ENCODE measurements at places on chromosomes 2 and 18.

DNA sequence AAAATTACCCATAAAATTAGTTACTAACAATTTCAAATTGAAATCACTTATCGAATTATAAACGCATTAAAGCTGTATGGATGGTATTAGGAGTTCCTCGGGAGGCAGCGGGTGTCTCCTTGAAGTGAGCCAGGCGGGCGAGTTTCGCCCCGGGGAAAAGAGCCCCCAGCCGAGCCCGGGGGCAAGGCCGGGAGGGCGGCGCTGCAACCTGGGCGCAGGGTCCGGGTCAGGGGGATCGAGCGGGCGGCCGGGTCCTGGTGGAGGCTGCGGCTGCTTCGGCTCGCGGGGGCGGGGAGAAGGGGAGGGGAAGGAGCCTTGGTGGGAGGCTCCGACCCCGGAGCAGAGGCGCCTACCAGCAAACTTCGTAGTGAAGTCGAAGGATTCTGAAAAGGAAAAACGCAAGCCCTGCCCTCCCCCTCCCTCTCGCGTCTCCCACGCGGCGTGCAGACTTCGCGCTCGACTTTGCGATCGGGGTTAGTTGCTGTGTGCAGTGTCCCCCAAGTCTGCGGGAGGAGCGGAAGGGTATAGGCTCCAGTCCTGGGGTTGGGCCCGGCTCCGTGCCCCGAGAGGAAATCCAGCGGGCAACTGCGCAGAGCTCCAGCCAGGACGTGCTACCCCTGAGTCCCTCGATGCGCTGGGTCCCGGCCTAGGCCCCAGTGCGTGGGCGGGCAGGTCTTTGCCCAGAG, 140.8 kb downstream of the MEIS1 start:
- DNase-seq, result no peak

DNA sequence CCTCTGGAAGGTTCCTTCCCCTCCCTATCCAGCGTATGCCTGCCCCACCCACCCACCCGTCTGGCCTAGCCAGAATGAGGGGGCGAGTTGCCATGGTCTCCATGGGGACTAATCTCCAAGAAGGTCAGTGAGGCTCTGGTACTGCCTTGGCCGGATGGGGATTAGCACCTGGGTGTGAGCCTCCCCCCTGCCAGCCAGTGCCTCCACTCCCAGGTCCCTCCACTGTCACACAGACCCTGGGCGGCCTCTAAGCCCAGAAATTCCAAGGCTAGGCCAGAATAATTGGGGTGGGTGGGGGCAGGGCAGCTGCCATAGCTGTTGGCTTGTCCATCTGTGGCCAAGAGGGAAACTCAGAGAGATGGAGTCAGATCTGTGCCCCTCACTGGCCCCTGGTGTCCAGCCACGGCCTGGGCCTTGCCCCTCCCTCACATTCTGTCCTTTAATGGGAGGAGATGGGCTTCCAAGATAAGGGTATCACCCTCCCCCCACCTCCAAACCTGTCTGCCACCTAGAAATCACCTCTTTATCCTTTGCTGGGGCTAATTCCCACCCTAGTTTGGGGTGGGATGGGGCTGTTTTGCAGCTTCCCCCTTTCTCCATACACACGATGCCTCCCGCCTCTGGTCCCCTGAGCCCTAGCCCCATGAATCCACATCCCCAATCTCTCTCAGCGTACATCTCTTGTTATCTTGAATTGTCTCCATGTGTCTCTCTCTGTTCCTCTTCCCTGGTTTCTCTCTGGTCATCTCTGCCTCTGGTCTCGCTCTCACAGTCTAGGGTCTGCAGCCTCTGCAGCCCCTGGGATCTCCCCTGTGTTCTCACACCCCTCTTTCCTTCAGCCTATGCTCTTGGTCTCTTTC, 6.0 kb upstream of the CRYBA2 start:
- no peak for DNase-seq

GRCh38 chr2:235641956-235642355, 148.1 kb downstream of the AGAP1 start:
- no peak for DNase-seq

GRCh38 chr18:63298400-63299365, 20.9 kb downstream of the BCL2 start:
- DNase-seq, result no peak

DNA sequence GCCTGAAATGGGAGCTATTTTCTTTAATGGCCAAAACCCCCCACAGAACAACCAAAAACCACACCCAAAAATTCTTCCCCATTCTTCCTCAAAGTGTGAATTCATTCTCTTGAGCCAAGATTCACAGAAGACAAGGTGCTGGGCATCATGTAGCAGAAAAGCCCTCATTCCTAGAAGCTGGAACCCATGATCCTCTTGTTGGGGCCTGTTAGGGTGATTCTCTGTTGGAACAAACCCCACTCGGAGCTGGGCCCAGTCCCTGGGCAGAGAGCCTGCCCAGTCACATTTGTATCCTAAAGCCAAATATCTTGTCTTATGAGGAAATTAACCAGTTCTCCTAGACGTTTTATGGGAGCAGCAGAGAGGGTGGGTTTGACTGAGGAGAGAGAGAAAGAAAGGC, 22.8 kb upstream of the VPS4B start:
- no peak for DNase-seq

- no peak for DNase-seq
Observed at GRCh38 chr2:207140265-207140664, 25.5 kb downstream of the KLF7 start.

DNA sequence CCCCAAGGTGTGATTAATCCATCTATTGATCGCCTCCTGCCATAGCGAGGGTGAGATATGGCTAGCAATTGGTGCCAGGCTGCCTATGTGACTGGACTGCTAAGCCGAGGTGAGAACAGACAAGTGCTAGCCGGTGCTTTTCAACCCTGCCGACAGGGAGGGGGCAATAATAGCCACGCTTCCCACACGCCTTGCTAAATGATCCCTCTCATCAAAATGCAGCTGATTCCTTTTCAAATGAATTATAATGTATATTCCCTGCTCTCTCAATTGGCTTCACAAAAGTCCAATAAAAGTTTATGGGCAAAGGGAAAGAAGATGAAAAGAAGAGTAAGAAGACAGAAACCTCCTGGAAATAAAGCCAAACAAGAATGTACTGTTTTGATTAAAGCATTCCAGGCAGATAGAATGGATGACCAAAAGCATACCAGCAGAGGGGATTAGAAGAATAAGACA, 235.6 kb downstream of the ICOS start:
- DNase-seq, result no peak

GRCh38 chr2:189763908-189764661, 1.5 kb upstream of the OSGEPL1 start:
- DNase-seq, result no peak

DNA sequence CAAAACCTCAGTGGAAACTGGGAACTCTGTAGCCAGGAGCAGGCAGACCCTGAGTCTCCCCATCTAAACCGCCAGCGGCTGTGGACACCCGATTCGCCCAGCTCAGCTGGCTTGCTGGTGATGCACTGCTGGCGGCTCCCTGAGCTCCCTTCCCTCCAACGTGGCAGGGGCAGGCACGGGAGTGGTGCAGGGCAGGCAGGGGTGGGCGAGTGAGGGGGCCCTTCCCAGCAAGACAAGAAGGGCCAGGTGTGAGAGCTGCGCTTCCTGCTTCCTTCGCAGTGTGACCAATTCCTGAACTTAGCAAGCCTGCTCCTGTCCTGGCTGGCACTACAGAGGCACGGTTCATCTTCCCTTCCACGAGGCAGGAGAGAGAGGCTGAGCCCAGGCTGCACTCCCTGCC, 12.3 kb upstream of the SEMA4C start:
- no peak for DNase-seq

- no peak for DNase-seq
Observed at GRCh38 chr2:100741880-100742276, 78.1 kb upstream of the NPAS2 start.

DNA sequence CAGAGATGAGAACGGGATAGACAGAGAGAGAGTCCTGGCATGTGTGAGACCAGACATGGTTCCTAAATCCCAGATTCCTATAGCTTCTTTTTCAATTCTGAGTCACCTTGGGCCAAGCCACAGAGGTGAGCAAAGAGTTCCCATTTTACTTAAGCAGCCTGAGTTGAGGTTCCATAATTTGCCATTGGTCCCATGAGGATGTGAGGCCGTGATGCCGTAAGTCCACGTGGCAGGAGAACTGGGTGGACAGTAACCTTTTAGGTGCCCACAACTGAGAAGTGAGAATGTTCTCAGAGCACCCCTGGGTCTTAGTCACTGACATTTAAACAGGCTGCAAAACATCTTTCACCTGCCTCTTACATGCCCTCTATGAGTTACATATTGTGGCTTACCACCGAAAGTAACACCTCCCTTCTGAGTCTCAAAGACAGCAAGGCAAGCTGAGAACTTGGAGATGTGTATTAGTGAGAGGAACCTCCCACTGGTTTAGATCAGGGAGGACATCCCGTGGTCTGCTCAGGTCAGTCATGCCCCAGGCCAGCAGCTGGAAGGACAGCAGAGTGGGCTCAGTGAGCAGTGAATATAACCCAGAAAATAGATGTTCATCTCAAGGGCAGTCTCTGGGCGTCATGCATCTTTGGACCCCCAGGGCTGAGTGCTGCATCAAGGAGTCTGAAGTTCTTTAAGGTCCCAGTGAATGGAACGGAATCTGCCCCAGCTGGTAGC, 127.9 kb upstream of the LGALSL start:
- peak; percentile 6 for DNase-seq

DNA sequence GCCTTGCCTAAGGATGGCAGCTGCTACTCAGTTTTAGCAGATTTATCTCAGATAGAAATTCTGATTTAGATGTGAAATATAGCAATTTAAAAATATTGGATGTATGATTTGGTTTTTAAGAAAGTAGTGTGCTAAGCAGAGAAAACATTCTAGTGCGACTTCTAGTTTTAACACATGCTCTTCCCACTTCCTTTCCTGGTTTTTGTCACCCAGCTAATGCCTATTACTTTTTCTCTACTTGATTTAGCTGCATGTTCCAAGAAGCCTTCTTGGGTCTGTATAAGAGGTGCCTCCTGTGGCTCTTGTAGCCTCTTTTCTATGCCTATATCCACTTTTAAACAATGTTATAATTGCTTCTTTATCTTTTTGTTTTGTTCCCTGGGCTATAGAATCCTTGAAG, 53.0 kb downstream of the GPD2 start:
- DNase-seq, result no peak
